ENCODE measurements at places on chromosomes 16 and 17.

GRCh38 chr16:27230562-27231001, 27.3 kb downstream of the KDM8 start:
- no peak for DNase-seq

- no peak for DNase-seq
Measured at GRCh38 chr17:34712481-34713195, 133.3 kb downstream of the TMEM132E start.

- no peak for DNase-seq
Measured at GRCh38 chr16:89006036-89006752, 29.2 kb upstream of the CBFA2T3 start.

GRCh38 chr16:86714166-86714565, 135.8 kb downstream of the FOXL1 start:
- no peak for DNase-seq

DNA sequence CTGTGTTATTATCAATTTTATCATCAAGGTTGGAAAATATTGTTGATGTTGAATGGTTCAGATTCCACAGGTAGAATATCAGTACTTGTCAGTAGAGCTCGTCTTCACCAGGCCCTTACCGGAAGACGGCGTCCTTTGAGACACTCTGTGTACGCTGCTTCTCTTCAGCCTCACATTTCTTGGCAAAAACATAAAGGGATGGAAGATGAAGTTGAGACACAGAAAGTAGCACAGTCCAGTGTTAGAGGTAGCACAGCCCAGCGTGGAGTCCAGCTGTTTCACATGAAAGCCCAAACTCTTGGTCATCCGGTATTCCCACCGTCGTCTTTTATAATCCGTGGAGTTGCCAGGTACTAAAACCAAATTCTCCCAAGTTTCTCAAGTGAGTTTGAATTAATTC, 30.4 kb downstream of the ATP2C2 start:
- DNase-seq = no peak

DNA sequence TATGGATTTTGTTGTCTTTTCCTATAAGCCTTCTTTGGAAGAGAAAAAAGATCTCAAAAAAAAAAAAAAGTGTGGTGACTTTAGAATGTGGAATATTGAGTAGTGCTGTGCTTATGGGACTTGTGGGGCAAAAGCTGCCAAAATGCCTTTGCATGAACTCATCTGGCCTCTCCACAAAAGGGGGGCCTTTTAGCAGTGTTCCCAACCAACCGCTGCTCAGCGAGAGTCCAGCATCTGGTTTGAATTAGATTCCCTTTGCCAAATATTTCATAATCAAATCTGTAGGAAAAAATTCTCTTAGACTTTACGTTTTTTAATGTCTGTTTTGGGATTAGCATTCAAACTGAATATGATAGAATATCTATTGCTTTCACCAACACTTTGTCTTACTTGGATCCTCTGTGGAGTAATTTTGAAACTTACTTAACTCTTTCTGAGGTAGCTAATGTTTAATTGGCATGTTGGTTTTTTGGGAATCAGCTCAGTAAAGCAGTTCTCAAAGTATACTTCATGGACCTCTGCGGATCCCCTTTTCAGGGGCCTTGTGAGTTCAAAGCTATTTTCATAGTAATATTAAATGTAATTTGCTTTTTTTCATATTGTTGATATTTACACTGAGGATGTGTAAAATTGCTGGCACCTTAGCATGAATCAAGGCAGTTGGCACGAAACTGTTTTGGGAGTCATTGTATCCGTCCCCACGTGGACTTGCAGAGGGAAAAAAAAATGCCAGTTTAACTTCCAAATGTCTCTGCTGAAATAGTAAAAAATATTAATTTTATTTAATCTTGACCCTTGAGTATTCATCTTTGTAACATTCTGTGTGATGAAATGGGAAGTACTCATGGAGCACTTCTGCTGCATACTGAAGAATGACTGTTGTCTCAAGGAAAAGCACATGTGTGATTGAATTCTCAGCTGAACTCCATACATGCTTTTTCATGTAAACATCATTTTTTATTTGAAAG, 34.7 kb upstream of the VPS4A start:
- DNase-seq = peak; percentile 93

DNA sequence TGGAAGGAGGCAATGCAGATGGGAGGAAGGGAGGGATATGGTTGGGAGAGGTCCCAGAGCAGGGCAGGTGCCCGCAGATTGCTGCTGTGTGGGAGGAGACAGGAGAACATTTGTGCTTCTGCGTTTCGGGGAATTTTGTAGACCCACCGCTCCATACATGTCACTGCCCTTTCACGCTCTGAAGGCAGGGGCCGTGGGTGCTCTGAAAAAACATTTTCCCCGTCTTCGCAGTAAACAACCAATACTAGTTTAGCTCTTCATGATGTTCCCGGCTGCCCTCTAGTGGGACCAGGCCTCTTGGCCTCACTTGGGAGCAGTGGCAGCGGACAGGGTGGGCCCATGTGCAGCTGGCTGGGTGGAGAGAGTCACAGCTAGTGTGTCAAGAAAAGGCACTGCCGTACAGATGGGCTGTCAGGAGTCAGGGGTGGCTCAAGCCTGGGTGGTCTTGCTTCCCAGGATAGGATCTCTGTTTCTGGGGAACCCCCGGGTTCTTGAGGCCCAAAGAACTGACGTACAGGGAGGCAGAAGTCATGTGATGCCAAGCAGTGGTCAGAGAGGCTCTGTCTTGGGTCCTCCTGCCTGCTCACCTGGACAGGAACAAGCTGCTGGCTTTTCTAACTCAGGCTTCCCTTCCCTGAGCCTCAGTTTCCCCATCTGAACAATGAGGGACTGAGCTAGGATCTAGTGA, 46.5 kb upstream of the CPNE2 start:
- no peak for DNase-seq

DNA sequence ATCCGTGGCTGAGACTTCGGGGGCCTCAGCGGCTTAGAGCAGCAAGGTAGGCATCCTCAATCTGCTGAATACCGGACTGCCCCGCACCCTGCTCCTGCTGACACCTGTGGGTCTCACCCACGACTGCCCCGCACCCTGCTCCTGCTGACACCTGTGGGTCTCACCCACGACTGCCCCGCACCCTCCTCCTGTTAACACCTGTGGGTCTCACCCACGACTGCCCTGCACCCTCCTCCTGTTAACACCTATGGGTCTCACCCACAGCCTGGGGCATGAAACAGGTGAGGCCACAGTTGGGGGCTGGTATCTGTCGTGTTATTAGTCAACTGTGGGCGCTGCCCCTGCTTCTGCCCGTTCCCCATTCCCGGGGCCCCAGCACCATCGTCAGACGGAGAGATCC, 36.3 kb upstream of the PABPN1L start:
- no peak for DNase-seq

DNA sequence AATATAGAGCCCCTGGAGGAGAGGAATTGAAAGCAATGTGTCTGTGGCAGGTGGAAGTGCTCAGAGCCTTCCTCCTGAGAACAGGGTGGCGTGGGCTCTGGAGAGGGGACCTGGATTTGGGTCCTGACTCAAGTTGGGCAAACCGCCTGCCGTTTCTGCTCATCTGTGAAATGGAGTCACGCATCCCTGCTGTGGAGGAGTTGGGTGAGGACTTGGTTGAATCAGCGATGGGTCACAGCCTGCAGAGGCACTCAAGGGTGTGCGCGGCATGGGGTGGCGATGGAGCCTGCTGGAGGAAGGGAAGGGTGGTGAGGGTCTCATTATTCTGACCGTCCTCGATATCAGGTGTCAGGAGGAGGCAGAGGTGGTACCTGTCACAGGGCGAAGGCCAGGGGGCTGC, 3.1 kb downstream of the ADAD2 start:
- no peak for DNase-seq

- DNase-seq = no peak
Measured at GRCh38 chr16:78505544-78506366, 406.3 kb downstream of the WWOX start.

DNA sequence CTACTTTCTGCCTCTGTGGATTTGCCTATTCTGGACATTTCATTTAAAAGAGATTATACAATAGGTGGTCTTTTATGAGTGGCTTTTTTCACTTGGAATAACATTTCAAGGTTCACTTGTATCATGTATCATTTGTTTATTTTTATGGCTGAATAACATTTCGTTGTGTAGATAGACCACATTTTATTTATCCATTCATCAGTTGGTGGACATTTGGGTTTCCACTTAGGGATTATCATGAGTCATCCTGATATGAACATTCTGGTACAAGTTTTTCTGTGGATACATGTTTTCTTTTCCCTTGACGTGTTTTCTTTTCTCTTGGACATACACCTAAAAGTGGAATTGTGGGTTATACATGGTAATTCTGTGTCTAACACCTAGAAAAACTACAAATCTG, 25.3 kb downstream of the PRSS54 start:
- no peak for DNase-seq

DNA sequence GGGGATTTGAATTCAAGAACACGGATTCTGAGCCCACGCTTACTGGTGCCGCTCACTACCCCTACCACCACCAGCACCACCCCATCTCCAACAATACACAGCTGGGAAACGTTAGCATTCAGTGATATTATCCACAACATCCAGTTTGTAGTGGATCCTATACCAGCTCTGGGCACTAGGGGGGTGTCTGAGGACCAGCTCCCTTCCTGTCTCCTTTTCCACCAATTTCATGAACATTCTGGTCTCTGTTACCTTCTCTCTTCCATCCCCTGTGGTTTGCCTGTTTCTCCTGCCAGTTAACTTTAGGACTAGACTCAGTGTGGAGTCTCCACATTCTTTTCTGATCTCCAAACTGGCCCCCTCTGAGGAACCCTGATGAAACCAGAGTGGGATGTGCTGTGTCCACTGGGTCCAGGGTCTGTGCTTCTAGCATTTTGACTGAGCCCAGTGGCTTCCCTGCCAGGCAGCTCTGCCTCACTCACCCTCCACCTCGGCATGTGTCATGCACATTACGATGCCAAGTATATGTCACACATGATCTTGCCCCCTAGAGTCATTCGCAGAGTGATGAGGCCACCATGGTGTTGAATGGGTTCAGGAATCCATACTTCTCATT, 187.0 kb upstream of the CDH13 start:
- DNase-seq = no peak

DNA sequence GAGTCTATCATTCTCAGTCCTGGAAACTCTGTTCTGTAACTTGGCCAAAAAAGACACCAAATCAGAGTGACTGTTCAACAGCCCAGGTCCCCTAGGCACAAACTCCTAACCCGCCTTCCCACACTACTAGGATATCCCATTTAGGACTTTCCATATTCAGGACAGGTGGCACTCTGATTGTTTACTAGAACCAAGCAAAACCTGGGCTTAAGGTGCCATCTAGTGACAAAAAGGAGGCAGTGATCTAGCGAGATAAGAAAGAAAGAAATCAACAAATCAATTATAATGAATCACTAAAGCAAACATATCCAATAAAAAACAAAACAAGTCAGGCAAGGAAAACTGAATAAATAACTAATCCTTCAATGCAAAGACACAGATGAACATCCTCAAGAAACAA, 203.9 kb downstream of the CEP112 start:
- no peak for DNase-seq

GRCh38 chr16:72246423-72246822, 74.5 kb upstream of the PMFBP1 start:
- no peak for DNase-seq

- no peak for DNase-seq
Measured at GRCh38 chr16:55184052-55184451, 140.0 kb upstream of the IRX6 start.

- no peak for DNase-seq
Measured at GRCh38 chr17:64502809-64503208, 3.3 kb downstream of the DDX5 start.

GRCh38 chr17:14779241-14779640, 478.4 kb downstream of the HS3ST3B1 start:
- DNase-seq = no peak

- DNase-seq = no peak
Measured at GRCh38 chr17:15354256-15354655, 12.9 kb upstream of the TEKT3 start.

GRCh38 chr16:65667011-65667578, 545.2 kb upstream of the CDH11 start:
- peak; percentile 5 for DNase-seq

DNA sequence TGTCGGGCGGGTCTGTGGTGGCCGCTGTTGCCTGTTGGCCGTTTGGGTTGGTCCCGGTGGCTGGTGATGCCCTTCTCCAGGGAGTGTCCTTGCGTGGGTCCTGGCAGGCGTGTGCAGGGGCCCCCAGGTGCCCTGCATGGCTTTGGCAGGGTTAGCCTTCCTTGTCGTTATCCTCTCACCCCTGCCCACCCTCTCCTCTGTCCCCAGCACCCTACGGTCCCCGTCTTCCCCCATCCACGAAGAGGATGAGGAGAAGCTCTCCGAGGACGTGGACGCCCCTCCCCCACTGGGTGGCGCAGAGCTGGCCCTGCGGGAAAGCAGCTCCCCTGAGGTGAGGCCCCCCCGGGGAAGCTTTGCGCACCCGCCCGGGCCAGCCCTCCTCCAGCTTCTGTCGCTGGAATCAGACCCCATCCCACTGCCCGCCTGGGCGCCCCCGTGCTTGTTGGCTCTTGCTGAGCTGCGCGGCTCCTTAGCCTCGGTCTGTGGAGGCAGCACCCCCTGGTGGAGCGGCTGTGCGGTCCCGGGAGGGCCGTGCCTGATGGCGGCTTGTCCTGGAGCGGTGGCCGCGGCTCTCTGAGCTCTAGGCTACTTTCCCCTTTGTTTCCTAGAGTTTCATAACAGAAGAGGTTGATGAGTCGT, 10.6 kb upstream of the NUDT16L1 start:
- no peak for DNase-seq

DNA sequence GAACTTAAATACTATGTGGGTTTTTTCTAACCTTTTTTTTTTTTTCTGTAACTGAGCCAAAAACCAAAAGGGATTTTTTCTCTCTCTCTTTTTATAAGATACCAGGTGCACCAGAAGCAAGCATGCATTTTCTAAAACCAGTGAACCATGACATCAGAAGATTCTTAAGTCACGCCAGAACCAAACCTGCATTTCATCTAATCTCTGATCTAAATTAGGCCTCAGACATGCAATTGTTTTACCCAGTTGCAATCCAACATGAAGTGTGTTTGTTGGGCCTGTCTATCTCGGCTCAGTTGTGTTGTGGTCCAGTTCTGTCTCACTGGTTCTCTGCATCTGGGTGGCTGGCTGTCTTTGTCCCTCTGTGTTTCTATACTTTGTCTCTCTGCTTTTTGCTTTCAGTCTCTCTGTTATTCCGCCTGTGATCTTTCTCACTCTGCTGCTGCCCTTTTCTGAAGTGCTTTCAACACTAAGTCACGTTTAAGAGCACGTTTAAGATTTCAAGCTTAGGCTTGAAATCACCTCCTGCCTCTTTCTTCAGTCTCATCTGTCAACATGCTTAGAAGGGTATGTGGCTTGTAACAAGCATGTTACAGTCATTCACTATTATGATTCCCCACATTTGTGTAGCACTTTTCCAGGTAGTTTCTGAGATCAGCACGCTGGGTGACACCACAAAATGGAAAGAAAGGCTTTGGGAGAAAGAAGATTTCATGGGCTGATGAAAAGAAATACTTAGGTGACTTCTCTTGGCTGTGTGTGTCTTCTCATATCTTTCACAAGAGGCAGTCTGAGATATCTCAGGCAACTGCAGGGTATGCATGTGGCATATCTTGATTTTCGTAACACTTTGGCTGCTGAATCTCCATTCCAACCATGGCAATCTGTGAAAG, 488.9 kb downstream of the SHISA9 start:
- no peak for DNase-seq

Data from AG04449 (cell line).